ENCODE measurements at places on chromosomes 2 and 18. TPM values are rescaled to one million over a fixed set of nuclear protein-coding genes. Genes with fewer than 3 reads are reported as not detected.

DNA sequence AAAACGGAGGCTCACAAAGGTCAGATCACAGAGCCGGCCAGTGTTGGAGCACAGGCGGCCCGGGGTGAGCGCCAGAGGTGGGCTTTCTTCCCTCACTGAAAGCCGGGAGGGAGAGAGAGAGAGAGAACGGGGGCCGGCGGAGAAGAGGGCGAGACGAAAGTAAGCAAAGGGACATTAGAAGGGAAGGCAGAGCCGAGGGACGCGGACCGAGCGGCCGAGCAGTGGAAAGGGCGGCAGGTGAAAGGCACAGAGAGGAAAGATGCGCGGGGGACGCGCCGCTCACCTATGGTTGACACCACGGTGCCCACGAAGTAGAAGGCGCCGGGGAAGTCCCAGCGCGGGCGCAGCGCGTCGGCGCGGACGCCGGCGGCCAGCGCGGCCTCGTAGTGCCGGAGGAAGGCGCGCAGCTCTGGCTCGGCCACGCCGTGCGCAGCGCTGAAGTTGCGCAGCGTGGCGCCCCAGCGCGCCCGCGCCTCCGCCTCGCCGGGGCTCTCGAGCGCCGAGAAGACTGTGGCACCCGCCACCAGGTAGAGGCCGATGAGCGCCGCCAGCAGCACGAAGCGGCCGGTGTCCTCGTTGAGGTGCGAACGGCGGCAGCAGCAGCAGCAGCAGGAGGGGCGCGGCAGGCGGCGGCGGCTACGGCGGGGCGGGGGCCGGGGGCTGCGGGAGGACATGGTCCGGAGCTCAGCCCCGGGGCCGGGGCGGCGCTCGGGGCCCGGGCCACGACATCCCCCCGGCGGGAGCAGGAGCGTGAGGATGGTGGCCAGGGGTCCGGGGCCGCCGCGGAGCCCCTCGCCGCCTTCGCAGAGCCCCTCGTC is 166.9 kb downstream of the MSH2 start:
- DNase-seq = no peak

DNA sequence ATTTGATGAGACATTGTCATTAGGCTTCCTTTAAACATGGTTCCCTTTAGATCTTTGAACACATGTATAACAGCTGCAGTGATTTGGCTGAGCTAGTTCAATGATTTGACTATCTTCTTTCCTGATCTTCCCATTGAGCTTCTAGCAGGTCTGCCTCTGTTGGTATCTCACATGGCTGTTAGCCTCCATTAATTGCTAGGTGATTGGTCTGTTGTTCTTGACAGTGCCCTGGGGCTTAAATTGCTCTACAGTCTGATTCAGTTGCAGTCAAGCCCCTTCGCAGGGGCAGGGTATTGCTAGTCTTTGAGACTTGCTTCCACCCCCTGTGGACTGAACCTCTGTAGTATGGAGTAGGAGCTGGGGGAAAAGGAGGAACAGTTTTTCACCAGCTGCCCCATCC is 24.1 kb downstream of the SKA1 start:
- DNase-seq = no peak

DNA sequence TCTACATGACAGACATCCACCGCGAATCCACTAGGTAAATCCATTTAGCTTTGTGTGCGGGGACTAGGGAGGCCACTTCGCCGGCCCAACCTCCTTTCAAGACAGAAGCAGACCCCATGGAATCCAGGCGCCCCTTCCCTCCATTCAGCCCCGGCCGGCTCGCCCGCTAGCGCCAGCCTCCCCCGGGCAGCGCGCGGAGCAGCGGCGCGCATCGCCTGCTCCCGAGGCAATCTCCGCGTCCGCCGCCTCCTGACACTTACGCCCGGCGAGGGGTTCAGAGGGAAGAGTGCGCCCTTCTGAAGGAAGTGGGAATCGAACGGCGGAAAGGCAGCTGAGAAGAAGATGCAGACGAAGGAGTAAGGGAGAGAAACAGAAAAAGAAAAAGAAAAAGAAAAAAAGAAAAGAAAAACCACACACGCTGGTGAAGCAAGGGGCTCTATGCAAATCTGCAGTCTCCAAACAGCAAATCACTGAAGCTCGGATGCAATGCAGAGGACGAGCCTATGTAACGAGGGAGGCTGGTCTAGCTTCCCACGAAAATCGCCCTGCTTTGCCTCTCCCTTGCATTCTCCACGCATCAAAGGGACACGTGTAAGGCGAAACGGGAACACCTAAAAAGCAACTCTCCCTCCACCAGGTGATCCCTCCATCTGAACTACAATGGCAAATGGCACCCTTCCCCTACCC is 684.4 kb downstream of the NRXN1 start:
- DNase-seq = no peak

- DNase-seq = no peak
These were observed 386.5 kb upstream of the DCC start for GRCh38 chr18:51953521-51953920.

DNA sequence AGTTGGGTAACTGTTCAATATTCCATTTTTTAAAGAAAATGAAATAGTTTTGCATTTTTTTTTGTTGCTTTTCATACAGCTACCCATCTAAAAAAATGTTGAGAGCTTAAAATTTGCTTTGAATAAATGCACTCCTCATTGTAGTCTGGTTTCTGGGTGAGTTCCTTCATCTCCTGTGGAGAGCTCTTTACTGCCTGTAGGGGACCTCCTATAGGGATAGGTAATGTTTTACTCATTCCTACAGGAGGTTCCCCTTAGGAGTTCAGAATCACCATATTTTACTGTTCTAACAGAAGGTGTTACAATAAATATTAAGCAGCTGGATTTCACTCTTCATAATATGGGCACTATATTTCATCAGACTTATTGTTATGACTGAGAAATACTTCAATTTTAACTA is 947.3 kb upstream of the CRIM1 start:
- DNase-seq = no peak

DNA sequence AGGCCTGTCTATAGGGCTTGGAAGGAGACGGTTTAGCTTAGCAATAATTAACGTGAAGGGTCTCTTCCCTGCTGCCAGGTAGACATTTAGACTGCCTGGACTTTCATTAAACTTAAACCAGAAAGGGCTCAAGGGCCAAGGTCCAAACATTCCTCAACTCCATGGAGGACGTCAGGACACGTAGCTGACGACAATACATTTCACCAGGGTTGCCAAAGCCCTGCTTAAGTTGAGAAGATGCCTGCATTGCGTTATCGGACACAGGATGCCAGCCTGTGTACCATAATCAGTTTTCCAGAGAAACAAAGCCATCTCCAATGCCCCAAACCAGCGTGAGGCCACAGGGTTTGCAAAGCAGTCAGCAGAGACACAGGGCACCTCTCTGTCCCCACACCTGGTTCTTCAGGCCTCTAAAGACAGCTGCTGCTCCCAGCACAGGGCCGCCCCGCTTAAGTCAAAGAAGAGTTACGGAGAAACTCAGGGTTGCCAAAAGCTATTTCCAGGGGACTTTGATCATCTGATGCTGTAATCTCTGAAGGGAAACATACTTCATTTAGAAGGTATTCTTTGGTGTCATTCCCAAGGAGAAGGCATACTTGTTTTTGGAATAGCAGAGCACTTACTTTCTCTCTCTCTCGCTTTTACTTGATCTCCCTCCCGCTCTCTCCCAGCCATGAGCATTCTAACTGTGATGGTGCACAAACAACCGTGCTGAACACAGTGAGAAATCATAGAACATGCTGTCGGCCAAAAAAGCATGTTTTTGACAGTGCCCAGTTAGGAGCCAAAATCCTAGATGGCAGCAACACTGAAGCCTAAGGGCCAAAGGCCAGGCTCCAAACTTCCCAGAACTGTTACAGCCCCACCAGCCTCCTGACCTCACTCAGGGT is 46.0 kb downstream of the TTC32 start:
- no peak for DNase-seq

DNA sequence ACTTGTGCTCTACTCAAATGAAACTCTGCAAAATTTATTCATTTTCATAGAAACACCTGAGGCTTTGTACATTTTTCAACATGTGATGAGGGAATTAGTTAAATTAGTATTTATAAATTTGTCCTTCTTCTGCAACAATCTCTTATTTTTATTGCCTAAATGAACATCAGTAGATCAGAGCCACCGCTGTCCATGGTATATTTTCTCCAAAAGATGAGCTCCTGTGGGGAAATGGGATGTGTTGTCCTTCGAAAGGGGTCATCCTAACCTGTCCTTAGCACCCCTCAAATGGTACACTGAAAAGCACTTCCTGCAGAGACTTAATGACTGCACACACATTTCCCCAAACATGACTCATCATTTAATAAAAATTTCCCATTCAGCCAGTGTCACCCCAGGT is 714.6 kb downstream of the MBD2 start:
- DNase-seq = no peak

Gene DNAH6
- 1.6 TPM for total RNA-seq

Gene TCF4
- 169 TPM for total RNA-seq

Gene EMILIN2
- total RNA-seq = 49.6 TPM

Gene CCDC68
- total RNA-seq = 8.0 TPM

Gene OTOS
- total RNA-seq = not detected

Gene RFTN2
- total RNA-seq = 27.3 TPM

Gene AKAIN1
- not detected for total RNA-seq

Gene DSG4
- 0.09 TPM for total RNA-seq

Measured in omental fat pad (tissue), 4 donors.